ENCODE measurements at places on chromosomes 1 and 21.

DNA sequence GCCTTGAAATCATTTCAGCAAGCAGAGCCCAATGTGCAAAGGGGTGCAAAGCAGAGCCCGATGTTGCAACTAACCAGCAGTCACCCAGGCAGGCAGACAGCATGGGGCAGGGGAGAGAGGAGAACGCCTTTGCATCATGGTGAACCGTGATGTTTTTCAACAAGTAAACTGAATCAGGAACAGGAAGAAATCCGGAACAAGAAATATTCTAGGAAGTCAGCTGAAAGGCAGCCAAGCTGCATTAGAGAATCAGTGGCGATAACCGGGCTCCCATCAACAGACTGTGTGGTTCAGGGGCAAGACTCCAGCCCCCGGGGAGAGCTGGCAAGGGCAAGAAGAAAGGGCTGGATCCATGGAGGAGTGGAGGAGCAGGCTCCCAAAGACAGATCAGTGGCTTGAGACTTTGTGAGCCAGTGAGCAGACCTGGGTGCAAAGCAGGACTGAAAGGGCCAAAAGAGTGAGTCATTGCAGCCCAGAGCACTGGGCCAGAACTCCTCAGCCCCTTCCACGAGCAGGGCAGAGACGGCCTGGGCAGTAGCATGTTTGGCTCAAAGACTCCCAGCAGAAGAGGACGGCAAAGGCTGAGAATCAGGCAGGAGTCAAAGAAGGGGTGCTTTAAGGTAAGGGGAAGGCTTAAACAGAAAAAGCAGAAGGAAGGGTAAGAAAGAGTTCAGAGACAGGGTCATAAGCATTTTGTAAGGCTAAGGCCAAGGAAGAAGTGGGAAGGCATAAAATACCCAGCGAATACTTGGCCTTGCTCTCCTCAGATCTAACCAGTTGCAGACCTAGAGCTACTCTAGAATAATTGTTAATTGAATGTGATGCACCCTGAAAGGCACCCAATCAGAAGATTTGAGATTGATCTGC lies 155.0 kb downstream of the SETD4 start:
- no peak overlapping the region for H3K27ac ChIP-seq
- no peaks in the 10 kb centered on the region for H3K36me3 ChIP-seq
- no peak for DNase-seq

- H3K36me3 ChIP-seq = no peaks in the 10 kb centered on the region
- H3K4me1 ChIP-seq = peaks cover 21% of the 10 kb centered on the region
- peak; percentile 46 for DNase-seq
- no peaks in the 10 kb centered on the region for H3K27me3 ChIP-seq
- peak overlapping the region; percentile 81 for H3K27ac ChIP-seq
Measured at GRCh38 chr1:67534627-67535065, 104.4 kb upstream of the SERBP1 start.

DNA sequence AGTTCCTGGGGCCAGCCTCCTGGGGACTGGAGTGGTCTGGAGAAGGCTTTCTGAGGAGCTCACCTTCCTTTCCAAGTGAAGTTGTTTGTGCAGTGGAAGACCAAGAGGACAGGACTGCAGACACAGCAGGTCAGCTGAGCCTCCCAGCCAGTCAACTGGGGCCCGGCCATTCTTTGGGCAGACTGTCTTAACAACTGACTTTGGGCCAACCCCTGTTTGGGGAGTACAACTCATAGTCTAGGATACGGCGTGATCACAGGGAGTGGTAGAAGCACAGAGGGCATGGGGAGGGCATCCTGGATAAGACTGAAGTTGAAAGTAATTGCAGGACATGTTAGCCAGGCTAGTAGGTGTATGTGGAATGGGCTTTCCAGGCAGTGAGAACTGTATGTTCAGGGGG lies 50.3 kb downstream of the PGM1 start:
- DNase-seq = no peak
- no peaks in the 10 kb centered on the region for H3K27me3 ChIP-seq
- no peaks in the 10 kb centered on the region for H3K36me3 ChIP-seq

DNA sequence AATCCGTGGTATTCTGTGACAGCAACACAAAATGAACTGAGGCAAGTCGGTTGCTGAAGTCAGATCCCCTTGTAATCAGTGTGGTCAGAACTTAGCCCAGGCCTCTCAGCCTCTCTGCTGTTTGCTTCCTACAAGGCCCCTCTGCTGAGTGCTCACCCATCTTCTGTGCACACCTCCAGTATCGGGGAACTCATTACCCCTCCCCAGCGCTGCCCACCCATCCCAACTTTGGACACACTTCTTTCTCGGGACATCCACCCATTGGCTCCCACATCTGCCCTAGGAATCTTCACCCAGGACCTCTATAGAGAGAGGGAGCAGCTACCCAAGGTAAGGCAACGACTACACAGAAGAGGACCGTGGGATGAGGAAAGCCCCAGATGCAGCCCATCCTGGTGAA lies 217.5 kb downstream of the MATN1 start:
- DNase-seq = no peak
- no peak overlapping the region for H3K4me3 ChIP-seq
- H3K36me3 ChIP-seq = no peaks in the 10 kb centered on the region
- no peaks in the 10 kb centered on the region for H3K27me3 ChIP-seq

DNA sequence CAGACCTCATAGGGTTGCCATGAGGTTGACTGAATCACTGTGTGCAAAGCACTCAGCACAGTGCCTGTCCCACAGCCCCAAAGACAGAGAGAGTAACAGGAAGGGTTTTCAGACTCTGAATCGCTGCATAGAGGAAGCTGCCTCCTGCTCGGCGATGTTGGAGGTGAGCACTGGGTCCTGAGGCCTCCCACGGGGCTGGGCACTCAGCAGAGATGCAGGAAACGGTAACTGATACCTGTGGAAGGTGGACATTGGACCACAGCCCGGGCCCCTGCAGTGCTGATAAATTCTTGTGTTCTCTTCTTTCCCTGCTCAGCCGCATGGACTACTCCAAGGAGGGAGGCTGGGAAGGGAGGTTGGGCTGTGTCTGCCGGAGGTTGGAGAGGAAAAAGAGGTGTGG lies 389.7 kb downstream of the PTPRU start:
- DNase-seq = no peak
